Endothelial cell of umbilical vein (primary cell): ENCODE measurements at places on chromosomes 7 and 10. TPM values are rescaled to one million over a fixed set of nuclear protein-coding genes. Genes with fewer than 3 reads are reported as not detected.

CHN2 gene
- 3.2 and 5.0 TPM in 2 replicates for total RNA-seq

HUS1 gene
- total RNA-seq, result 45.0 and 49.7 TPM in 2 replicates

HABP2 gene
- total RNA-seq, result not detected in 2 replicates

NPS gene
- not detected in 2 replicates for total RNA-seq

ADRB1 gene
- 0.97 and 1.8 TPM in 2 replicates for total RNA-seq

PRKG1 gene
- 0.18 and 0.39 TPM in 2 replicates for total RNA-seq

FGFBP3 gene
- 0.38 and 0.53 TPM in 2 replicates for total RNA-seq

MMRN2 gene
- 169 TPM in 2 replicates for total RNA-seq

TRA2A gene
- total RNA-seq, result 105 and 112 TPM in 2 replicates

TLL2 gene
- total RNA-seq, result 0.05 and 0.20 TPM in 2 replicates

ENO4 gene
- not detected in 2 replicates for total RNA-seq

- no peaks in the 10 kb centered on the region for H3K27me3 ChIP-seq
- no peak overlapping the region for H3K4me3 ChIP-seq
- H3K36me3 ChIP-seq, result no peaks in the 10 kb centered on the region
Observed at GRCh38 chr7:36116347-36117202, 36.5 kb upstream of the EEPD1 start.

- H3K27ac ChIP-seq, result no peak overlapping the region
- no peaks in the 10 kb centered on the region for H3K36me3 ChIP-seq
- no peaks in the 10 kb centered on the region for H3K27me3 ChIP-seq
- DNase-seq, result no peak
- H3K4me1 ChIP-seq, result no peaks in the 10 kb centered on the region
Observed at GRCh38 chr7:40192036-40192435, 57.2 kb downstream of the SUGCT start.

DNA sequence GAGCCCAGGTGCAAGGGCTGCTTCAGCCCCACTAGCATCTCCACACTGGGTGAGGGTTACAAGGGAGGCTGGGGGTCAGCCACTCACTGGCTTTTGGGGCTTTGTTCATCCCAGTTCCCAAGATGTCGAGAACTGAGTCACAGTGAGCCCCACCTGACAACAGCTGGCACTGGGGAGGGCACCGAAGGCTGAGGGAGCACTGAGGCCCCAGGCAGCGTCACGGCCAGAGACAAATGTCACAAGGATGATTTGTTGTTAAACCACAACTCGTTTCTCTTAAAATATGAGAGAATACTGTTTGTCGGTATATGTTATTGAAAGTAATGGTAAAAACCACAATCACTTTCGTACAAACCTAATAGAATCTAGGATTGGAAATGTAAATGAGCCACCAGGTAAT, 219.9 kb downstream of the CELF2 start:
- H3K4me3 ChIP-seq, result no peak overlapping the region
- no peaks in the 10 kb centered on the region for H3K27me3 ChIP-seq
- H3K4me1 ChIP-seq, result no peaks in the 10 kb centered on the region
- H3K36me3 ChIP-seq, result no peaks in the 10 kb centered on the region
- DNase-seq, result no peak

GRCh38 chr7:149776289-149776688, 2.9 kb upstream of the ZNF467 start:
- H3K27me3 ChIP-seq, result no peaks in the 10 kb centered on the region
- no peak overlapping the region for H3K27ac ChIP-seq

- peaks cover 18% of the 10 kb centered on the region for H3K4me1 ChIP-seq
- peak; percentile 34 for DNase-seq
- H3K27me3 ChIP-seq, result no peaks in the 10 kb centered on the region
- H3K4me3 ChIP-seq, result no peak overlapping the region
- no peak overlapping the region for H3K27ac ChIP-seq
- no peaks in the 10 kb centered on the region for H3K36me3 ChIP-seq
Observed at GRCh38 chr10:60433684-60434083, 44.0 kb upstream of the ANK3 start.

GRCh38 chr7:99618726-99619125, 2.0 kb downstream of the ZSCAN25 start:
- peaks cover 7% of the 10 kb centered on the region for H3K36me3 ChIP-seq
- H3K4me3 ChIP-seq, result no peak overlapping the region
- DNase-seq, result no peak
- H3K27me3 ChIP-seq, result no peaks in the 10 kb centered on the region

DNA sequence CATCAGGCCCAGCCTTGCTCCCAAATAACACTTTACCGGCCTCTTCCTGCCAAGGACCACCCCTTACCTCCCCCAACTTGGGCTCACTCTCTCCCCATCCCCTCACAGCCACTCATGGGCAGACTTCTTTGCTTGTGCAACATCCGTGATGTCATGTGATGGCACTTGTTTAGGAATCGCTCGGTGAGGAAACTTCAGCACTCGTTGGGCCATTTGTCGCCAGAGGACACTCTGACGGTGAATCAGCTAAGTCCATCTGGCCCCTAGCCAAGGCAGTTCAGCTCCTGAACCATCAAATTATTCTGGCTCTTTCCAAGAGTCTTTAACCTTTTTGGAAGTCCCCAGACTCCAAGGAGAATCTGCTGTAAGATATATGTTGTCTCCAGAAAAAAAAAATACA, 19.2 kb downstream of the BTBD16 start:
- H3K27ac ChIP-seq, result no peak overlapping the region
- DNase-seq, result no peak

DNA sequence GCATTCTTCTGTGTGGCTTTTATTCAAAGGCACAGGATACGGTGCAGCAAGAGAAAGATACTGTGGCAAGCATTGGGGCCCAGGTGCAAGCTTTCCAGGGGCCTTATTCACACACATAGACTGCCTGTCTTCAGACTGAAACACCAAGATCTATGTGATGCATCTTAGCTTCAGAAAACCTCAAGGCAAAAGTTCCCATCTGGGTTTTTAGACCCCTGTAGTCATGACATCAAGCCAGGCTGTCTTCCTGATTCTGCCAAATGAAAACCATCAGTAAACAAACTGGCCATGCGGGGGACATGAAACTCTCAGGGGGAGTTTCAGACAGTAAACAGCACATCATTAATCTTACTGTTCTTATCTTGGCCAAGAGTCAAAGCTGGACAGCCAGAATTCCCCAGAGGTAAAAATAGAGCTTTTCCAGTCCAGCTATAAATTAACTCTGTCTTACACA, 9.8 kb downstream of the AGBL3 start:
- H3K4me3 ChIP-seq, result no peak overlapping the region
- no peak overlapping the region for H3K27ac ChIP-seq
- peaks cover 13% of the 10 kb centered on the region for H3K36me3 ChIP-seq

DNA sequence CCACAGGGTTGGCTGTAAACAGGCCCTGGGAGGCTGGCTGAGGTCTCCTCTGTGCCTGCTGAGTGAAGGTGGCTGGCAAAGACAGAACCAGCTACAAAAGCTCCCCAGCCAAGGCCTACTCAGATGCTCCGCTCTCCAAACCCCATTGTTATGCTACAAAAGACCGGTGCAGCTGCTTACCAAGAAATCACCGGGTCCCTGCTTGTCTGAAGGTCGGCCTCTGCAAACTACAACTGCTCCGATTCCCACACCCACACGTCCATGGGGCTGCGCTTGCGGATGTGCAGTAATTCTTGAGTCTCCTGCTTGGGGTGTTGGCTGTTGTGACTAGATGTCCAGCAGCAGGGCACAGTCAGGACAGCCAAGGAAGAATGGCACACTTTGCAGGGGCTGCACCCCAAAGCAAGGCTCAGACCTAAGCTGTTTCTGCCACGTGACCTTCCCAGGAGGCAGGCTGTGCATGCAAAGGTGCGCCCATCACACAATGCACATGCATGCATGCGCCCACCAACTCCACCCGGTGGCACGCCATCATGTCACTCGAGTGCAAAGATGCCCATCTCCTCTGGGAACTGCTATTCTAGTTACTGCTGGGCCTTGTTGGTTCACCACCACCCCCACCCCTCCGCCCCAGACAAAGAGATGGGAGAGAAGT, 97.8 kb downstream of the OAT start:
- DNase-seq, result no peak
- H3K27me3 ChIP-seq, result no peaks in the 10 kb centered on the region
- no peak overlapping the region for H3K27ac ChIP-seq
- H3K4me1 ChIP-seq, result no peaks in the 10 kb centered on the region
- no peak overlapping the region for H3K4me3 ChIP-seq
- no peaks in the 10 kb centered on the region for H3K36me3 ChIP-seq

- no peak overlapping the region for H3K4me3 ChIP-seq
- H3K36me3 ChIP-seq, result peaks cover 14% of the 10 kb centered on the region
- no peak for DNase-seq
Observed at GRCh38 chr10:7767209-7767608, 20.6 kb downstream of the KIN start.

- H3K27me3 ChIP-seq, result no peaks in the 10 kb centered on the region
- H3K4me3 ChIP-seq, result no peak overlapping the region
- DNase-seq, result no peak
- H3K27ac ChIP-seq, result no peak overlapping the region
- no peaks in the 10 kb centered on the region for H3K4me1 ChIP-seq
Observed at GRCh38 chr7:5343884-5344283, 61.1 kb downstream of the SLC29A4 start.

GRCh38 chr10:65570143-65571010, 1355.5 kb upstream of the LRRTM3 start:
- peak overlapping the region; percentile 53 for H3K4me3 ChIP-seq
- peak; percentile 51 for DNase-seq
- peak overlapping the region; percentile 60 for H3K27ac ChIP-seq
- H3K4me1 ChIP-seq, result peaks cover 8% of the 10 kb centered on the region

DNA sequence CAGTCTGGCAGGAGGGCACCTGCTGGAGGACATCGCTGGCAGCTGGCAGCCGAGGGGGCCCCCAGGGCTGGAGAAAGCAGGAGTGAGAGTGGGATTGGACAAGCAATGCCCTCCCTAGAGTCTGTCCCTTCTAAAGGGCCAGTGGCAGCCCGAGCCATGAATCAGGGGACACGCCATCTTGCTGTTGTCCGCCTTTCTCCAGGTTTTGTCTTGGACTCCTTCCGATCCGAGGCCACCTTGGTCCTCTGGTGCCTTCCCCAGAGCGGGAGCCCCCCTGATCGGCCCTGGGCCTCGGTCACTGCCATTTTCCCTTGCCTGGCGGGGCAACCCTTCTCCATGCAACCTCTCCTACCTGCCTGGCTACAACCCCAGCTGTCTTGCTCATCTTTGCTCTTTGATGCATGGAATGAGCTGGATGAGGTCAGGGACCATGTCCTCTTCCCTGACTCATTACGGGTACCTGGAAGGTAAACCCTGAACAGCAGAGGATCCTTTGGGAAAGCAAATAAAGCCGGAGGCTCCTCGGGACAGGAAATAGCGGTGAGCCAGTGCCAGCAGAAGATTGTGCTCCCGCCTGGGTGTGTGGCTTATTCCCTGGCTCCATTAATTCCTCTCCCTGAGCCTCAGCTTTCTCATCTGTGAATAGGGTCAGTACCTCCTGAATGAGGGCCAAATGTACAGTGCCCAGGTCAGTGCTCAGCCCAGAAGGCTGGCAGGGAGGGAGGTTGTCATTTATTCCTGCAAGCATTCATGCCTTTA, 112.0 kb downstream of the GRK5 start:
- no peak overlapping the region for H3K27ac ChIP-seq
- H3K27me3 ChIP-seq, result no peaks in the 10 kb centered on the region
- DNase-seq, result no peak
- H3K4me1 ChIP-seq, result peaks cover 35% of the 10 kb centered on the region

- no peaks in the 10 kb centered on the region for H3K36me3 ChIP-seq
- H3K27ac ChIP-seq, result no peak overlapping the region
- no peaks in the 10 kb centered on the region for H3K4me1 ChIP-seq
- DNase-seq, result no peak
- H3K27me3 ChIP-seq, result no peaks in the 10 kb centered on the region
Observed at GRCh38 chr10:69492091-69492745, 41.0 kb downstream of the TSPAN15 start.

- no peaks in the 10 kb centered on the region for H3K36me3 ChIP-seq
- no peaks in the 10 kb centered on the region for H3K4me1 ChIP-seq
- no peak overlapping the region for H3K4me3 ChIP-seq
- DNase-seq, result no peak
- H3K27me3 ChIP-seq, result no peaks in the 10 kb centered on the region
Observed at GRCh38 chr7:137204246-137204645, 139.3 kb downstream of the PTN start.

GRCh38 chr10:21169271-21169670, 272.2 kb upstream of the NEBL start:
- no peak overlapping the region for H3K27ac ChIP-seq
- H3K27me3 ChIP-seq, result peaks cover 12% of the 10 kb centered on the region
- DNase-seq, result no peak
- no peak overlapping the region for H3K4me3 ChIP-seq
- no peaks in the 10 kb centered on the region for H3K36me3 ChIP-seq
- peaks cover 6% of the 10 kb centered on the region for H3K4me1 ChIP-seq
